ENCODE measurements at places on chromosomes 2 and 18.

GRCh38 chr2:43461453-43462073 is 134.3 kb downstream of the THADA start:
- DNase-seq: no peak

- DNase-seq: no peak
Measured at GRCh38 chr18:45334191-45334590, 281.1 kb upstream of the SLC14A2 start.

DNA sequence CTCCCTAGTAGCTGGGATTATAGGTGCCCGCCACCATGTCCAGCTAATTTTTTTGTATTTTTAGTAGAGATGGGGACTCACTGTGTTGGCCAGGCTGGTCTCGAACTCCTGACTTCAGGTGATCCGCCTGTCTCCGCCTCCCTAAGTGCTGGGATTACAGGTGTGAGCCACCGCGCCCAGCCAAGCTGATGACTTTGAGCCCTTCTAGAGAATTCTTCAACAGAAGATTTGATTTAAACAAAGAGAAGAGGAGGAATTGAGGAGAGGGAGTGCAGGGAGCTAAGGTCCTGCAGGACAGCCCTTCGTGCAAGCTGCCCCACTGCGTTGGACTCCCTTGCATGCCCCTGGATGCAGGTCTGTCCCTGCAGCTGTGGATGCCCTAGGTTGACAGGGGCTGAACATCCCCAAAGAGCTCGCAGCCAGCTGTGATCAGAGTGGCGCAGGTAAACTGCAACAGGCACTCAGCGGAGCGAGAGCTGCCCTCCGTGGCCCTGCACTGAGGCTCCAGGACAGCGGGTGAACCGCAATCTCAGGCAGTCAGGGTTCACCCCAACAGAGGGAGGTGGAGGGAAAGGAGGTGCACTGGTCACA is 13.7 kb downstream of the ADRA2B start:
- DNase-seq: no peak

DNA sequence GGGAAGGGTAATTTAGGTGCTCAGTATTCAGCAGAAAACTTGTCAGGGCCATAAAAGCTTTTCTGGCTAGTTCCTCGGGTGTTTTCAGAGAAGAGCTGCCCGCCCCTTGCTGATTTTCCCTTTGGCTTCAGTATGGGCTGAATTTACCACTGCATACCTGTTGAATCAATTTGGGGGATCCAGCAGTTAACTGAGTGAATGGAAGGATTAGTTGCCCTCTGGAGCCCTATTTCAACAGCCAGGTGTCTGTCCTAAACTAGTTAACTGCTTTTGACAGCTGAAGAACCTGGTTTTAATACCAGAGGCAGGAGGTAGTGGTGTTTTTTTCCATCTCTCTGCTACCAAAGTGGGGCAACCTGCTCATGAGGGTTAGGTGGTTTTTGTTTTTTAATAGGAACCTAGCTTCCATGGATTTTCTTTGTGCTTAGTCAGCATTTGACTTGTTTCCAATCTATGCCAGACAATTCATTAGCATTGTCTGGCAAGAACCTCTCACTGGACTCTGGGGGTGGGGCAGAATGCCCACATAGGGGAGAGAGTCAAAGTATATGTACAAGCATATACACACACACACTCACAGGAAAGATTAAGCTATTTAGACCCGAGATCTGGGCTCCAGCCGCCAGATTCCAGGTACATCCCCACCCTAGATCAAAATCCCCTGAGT is 166.5 kb upstream of the SIX3 start:
- DNase-seq: no peak

- no peak for DNase-seq
Measured at GRCh38 chr2:196464311-196464710, 175.2 kb upstream of the CCDC150 start.
